Stimulated activated CD8-positive, alpha-beta memory T cell treated with anti-CD3 and anti-CD28 coated beads, Interleukin-4, amount 100 ng/mL, for 4 hours (primary cell): ENCODE measurements at places on chromosomes 7 and 10.

DNA sequence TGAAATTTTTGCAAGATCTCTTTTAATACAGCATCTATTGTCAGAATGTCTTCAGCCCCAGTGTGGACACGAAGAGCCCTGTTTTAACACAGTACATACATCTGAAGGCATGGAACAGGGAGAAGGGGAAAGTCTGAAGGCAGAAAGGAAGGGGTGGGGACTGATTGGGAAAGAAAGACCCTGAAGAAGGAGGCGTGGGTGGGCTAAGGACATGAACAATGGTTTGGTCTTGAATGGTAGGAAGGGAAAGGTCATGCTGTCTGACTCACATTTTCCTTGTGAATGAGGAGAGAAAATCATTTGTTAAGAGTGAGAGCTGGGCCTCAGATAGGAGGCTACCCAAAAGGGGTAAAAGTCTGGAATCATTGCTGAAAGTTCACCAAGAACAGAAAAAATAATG, 297.1 kb downstream of the GALNT17 start:
- DNase-seq: no peak

DNA sequence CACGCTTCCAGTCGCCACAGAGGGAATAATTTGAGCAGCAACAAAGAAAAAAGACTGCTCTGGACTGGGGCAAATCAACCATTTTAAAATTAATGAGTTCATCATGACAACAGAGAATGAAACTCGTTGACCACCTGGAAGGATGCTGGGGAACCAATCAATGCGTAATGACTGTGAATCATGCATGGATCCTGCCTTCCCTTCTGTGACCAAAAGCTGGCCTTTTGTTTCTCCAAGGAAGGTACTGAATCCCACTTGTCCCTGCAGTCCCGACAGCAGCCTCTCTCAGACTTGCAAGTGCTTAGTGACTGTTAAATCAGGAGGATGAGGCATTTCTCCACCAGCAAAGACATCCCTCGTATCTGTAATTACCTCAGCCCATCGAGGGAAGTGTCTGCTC, 68.0 kb upstream of the TNS3 start:
- DNase-seq: no peak

- DNase-seq: no peak
These were observed 106.7 kb downstream of the USP6NL start for GRCh38 chr10:11504566-11505285.

- DNase-seq: no peak
These were observed 5.6 kb upstream of the OGDHL start for GRCh38 chr10:49767752-49768151.

DNA sequence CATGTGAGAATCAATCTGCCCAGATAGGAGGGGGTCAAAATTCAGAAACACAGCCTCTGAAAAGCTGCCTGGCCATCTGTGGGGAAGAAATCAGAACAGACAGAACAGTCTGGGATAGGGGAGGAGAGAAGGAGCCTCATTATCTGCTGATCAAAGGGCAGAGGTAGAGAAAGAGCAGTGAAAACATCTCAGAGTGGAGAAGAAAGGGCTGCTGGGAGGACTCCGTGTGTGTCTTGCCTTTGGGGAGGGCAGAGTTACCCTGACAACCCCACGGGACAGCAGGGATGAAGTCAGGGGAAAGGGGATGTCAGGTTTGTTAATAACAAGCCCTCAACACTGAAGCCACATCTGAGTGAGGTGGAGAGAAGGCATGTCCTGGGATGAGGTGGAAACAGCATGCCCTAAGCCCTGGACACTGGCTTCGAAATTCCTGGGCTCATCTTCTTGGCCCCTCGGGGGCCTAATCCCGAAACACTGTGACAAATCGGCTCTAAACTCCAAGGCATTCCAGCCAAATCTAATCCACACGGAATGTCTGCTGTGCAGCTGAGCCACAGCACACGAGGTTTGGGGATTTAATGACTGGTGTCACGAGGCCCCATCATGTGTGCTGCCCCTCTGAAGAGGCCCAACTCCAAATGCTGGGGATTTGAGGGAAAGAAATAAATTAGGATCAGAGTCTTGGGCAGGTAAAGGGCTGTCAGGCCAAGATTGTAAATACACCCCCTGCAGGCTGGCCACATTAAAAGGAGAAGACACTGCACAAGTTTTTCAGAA, 82.8 kb upstream of the FGFR2 start:
- DNase-seq: no peak

DNA sequence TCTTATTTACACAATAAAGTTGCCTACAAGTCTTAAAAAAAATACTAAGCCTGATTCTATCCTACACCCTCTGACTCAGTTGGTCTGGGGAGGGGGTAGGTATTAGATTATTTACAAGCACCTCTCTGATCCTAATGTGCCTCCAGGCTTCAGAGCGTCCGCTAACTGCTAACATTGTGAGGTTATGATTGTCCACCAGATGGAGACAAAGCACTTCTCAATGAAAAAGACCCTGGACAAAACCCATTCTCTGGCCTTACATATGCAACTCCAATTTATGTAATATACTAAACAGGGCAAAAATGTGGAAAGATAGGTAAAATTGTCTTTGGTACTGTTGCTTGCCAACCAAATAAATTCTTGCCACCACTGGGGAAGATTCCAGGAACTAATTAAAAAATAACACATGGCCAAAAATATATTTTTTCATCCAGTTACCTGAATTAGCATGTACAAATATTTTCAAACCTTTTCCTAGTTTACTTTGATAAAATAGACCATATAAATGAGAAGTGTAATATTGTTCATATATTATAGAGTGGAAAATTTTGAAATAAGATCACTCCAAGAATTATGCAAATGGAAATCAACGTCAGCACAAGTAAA, 92.4 kb downstream of the KIF20B start:
- no peak for DNase-seq

DNA sequence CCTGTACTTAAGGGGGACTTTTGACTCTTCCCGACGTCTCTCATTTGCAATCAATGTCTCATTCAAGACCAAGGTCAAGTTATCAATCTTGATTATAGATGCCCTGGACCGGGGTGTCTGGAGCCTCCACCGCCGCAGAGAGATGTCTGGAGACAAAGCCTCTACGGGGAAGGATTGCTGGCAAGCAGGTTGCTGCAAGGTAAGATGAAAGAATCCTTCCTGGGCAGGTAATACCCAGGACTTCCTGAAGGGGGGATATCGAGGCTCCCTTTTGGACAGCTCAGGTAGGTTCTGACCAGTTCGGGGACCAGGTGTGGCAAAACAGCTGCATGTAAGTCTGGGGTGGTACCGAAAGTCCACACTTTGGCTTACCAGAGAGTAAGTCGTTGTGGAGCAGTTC, 12.5 kb upstream of the CUX1 start:
- no peak for DNase-seq

DNA sequence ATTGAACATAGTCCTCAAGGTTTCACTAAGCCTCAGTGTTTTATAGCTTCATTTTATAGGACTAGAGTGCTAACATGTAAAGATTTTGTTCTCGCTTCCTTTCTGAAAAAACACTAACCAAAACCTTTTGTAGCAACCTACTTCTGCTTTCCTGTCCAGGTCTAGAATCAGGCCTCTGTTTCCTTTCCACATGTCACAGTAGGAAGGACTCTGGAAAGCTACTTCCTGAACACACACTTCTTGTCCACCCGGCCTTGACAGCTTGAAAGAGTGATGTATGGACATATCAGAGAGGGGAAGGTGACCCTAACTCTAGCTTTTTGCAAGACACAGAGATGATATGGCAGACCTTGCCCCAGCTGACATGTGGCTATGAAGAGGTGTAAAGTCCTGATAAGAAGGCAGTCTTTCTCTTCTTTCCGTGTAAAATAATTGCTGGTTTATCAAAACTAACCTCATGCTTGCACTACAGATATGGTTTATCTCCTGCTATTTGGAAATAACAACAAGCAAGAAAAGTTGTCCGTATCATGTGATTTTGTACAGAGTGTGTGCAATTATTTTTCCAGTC, 175.4 kb downstream of the SKAP2 start:
- no peak for DNase-seq

- no peak for DNase-seq
These were observed 174.0 kb upstream of the KCTD7 start for GRCh38 chr7:66454600-66455225.

DNA sequence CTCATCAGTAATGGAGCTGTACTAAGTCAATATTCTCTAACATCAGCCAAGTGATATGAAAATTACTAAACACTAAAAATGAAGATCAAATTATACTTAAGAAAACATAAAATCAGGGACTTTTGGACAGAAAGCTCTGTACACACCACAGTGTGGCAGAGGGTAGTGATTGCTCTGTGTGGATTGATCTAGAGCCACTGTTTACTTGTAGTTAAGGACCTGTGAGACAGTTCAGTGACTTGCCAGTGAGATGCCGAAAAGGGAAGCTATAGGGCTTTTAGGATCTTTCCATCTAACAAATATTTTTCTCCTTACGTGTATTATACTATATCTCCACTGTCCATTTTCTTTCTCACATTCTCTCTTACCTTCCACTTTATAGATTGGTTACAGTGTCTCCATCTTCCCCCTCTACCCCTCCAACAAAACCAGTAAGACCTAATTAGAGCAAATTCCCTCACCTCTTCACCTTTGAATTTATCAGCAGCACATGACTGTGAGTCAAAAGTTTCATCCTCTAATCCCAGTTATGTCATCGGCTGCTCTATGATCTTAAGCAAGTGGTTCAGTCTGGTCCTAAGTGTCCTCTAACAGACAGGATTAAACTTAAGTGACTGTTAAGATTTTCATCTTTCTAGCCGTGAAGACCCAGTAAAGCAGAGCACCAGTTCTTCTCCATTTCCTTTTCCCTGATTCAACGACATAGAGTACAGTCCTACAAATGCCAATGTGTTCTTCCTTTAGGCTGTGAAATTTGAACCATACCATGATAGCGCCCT, 6.9 kb downstream of the PIK3CG start:
- no peak for DNase-seq

DNA sequence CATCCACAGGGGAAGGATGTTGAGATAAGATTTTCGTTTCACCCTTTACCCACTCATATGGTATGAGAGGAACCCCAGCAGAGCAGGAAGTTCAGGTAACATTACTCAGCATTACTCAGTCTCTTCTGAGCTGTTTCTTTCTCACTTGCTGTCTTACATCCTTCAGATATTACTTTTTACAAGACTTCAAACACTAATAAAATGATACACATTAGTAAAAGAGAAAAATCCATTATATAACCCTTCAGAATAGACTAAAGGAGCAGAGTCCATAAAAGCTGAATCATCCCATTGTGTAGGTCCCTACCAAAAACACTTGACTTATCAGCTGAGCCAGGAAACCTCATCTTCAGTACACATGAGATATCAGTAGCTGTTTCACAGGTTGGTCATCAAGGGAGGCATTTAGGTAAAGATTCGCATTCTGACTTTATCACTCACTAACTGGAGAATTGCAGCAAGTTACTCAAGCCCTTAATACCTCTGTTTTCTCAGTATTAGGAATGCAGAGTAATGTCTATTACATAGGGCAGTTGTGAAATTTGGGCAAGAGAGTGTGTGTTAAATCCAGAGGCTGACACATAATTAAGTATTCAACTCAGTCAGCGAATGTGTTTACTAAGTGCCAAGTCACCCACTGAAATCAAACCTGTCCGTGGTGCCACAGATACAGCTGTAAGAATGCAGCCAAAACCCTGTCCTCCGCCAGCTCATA, 44.7 kb downstream of the KLF6 start:
- DNase-seq: no peak

DNA sequence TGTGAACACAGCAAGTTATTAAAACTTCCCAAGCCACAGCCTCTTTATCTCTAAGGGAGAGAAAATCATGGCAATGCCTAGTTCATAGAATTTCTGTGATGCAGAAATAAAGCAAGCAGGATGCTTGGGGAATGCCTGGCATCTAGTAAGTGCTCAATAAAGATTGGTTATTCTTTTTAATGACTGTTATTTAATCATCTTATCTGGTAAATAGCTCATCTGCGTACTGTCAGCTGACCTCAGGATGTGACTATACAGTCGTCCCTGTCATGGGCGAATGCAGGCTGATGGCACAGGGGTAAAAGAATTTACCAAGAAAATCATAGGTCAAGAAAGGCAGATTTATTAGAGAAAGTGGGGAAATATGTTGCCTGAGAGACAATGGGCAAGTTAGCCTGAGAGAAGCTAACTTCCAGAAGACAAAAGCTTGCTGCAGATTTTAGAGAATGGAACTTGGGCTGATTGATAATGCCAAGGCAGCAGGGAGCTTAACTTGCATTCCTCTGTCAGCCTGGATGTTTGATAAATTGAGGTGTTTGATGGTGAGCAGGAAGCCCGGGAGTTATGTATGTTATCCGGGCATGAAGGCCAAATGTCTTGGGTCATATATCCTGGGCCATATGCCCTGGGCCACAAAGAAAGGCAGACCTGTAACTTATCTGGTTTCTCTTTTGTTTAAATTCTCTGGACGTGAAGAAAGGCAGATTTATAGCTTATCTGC, 126.0 kb downstream of the KCNMA1 start:
- no peak for DNase-seq

DNA sequence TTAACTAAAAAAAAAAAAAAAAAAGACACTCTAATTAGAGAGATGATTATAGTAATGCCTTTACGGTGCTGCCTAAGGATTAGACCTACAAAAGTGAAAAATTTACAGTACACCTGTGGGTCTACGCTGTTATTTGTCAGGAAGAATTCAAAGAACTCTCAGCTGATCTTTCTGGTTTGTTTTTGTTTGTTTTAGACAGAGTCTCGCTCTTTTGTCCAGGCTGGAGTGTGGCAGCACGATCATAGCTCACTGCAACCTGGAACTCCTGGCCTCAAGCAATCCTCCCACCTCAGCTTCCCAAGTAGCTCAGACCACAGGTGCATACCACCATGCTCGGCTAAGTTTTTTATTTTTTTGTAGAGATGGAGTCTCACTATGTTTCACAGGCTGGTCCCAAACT, 28.3 kb upstream of the FOXK1 start:
- DNase-seq: no peak

DNA sequence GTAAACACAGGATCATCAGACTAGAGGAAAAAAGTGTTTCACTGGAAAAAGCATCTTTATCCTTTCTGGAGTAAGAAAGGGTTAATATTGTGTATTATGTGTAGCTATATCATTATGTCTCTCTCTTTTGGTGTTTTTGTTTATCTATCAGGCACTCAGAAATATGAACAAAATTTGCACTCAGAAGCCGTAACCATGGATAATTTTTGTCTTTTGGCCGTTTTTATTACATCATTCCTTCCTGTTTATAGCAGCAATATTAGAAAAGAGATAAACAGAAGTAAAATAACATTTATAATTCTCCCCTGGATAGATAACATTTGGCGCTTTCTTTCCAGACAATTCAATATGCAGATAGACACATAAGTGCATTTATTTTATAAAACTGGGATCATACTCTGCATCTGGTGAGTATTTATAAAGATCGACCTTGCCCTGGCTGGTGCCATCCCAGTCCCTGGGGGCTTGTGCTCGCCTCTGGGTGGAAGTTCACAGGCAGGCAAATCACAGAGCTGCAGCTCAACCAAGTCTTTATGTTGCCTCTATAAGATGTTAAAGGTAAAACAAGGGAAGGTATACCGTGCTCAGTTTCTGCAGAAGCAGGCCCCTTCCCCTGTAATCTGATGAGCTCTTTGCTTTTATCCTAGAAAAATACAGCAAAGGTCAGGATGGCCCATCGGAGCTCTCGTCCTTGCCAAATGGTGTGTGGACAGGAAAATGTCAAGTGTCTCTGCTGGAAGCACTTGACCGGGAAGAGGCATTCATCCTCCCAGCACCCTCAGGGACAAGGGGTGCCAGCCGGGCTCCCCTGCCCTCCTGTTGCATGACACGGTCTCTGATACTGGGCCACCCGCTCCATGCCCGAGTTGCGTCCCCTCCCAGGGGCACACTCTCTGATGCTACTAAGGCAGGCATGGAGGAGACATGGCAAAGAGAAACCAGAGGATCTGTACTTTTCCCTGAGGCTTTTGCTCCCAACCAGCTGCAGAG, 43.9 kb downstream of the PYROXD2 start:
- no peak for DNase-seq

- no peak for DNase-seq
These were observed 328.1 kb downstream of the HGF start for GRCh38 chr7:81441750-81442149.
